Head of caudate nucleus (tissue), 42 donors: ENCODE measurements at places on chromosomes 5 and 9.

DNA sequence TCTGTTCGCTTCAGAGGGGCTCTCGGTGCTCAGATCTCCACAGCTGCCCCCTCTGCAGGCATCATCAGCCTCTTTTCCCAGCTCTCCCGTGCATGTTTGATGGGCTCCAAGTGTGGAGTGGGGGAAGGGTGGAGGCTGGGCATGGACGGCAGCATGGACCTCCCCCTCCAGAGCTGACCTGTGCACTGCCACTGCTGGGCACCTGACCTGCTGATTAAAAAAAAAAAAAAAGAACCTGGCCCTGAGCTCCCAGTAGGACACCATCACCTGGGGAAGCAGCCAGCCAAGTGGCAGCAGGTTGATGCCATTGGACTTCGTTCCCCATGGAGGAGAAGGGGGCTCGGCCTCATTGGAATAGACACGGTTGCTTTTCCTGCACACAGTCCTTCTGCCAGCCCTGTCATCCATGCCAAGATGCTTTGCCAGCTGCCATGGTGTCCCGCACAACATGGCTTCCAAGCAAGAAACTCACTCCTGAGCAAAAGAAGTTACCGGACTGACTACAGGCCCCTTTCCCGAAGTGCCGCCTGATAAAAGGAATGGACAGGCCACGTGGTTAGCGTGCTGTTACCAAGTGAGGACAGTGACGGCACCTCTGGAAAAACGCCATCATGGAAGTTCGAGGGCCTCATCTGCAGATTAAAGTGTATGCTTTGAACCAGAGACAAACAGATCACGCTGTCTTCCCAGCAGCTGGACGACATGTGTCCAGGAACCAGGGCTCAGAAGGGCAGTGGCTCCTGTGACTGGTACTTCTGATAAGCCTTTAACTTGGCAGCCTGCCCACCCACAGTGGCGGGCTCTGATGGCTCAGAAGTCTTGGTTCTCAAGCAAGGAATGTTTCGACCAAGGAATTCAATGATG is 14.7 kb upstream of the BRD3OS start:
- no peak for DNase-seq

GRCh38 chr9:130847306-130848217 is 12.5 kb downstream of the ABL1 start:
- DNase-seq = no peak

DNA sequence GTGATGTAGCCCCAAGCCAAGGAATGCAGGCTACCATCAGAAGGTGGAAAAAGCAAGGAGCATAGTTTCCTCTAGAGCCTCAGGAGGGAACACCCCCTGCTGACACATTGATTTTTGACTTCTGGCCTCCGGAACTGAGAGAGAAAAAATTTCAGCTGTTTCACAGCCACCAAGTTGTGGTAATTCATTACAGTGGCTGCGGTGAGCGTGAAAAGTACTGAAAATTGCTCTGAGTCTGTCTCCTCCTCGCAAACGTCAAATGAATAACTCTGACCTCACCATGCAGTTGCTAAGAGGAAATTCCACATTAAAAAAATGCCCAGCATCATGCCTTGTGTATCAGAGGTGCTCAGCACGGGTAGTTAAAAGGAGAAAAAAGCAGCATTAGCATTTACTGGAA is 277.9 kb upstream of the MSX2 start:
- DNase-seq = no peak

- DNase-seq = no peak
Measured at GRCh38 chr5:163772644-163773043, 267.2 kb downstream of the MAT2B start.
